BE2C (cell line): ENCODE measurements at places on chromosomes 1 and 21.

DNA sequence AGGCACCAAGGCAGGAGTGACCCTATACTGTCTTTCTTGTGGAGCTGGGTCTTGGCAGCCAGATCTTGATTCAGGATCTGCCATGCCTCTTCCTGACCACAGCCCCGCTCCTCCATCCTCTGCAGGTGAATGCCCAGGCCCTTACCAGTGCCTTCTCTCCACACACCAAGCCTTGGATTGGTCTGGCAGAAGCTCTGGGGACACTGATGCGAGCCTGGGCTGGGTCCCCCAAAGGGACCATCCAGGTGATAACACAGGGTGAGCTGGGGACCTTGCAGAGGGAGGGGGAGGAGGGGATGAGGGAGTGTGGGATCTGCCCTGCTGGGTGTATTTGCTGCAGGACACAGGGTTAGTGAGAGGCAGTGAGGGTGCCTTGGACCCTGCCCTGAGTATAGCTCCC lies 28.4 kb downstream of the HMGCS2 start:
- DNase-seq, result no peak

- DNase-seq, result no peak
Measured at GRCh38 chr1:168092566-168093355, 44.0 kb downstream of the GPR161 start.

GRCh38 chr1:96388421-96389310 lies 332.9 kb upstream of the PTBP2 start:
- DNase-seq, result no peak

DNA sequence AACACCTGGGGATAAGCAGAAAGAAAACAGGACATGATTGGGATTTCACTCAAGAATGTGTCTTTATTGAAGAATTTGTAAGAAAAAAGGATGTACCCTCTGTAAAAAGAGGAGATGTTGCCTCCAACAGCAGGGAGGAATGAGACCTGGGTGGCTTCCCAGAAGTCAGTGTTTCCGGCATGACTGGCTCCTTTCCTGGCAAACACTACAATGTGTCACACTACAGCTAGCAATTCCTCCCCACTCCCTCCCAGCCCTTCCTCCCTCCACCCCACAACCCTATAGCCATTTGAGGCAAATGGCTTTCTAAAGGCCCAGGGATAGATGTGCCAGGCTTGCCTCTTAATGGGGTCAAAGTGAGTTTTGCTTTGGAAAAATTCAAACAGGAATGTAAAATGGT lies 11.5 kb upstream of the COL8A2 start:
- DNase-seq, result no peak

DNA sequence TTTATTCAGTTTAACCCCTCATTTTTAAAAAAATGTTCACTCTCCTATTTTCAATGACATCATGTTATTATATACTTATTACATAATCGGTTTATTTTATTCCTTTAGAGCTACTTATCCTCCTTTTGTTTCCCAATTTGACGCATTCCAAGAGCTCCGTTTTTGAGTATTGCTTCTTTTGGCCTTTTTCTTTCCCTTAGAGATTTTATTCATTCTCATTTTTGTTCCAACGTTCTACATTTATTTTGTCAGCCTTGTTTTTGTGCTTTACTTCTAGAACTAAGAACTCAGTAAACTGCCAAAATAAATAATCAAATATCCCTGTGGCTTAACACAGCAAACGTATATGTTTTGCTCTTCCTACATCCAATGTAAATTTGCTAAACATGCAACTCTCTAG lies 769.1 kb downstream of the NCAM2 start:
- DNase-seq, result no peak

- no peak for DNase-seq
Measured at GRCh38 chr1:109316506-109316905, 9.7 kb upstream of the MYBPHL start.

- no peak for DNase-seq
Measured at GRCh38 chr1:55870106-55870505, 654.9 kb upstream of the USP24 start.

DNA sequence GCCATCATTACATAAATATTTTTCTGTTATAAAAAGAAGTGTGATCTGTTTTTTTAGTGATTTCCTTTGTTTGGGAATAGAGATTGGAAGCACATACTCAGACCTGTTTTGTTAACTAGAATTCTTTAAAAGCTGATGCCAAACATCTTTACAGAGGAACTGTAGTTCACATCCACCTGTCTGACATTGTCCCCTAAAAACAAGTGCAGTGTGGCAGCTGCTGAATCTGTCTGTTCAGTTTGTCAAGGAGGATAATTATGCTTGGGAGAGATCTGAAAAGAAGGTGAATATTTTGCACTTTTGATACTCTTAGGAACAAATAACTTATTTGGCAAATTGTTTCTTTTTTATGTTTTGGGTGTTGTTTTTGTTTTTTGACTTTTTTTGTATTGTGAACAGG lies 13.6 kb downstream of the AGMAT start:
- no peak for DNase-seq

DNA sequence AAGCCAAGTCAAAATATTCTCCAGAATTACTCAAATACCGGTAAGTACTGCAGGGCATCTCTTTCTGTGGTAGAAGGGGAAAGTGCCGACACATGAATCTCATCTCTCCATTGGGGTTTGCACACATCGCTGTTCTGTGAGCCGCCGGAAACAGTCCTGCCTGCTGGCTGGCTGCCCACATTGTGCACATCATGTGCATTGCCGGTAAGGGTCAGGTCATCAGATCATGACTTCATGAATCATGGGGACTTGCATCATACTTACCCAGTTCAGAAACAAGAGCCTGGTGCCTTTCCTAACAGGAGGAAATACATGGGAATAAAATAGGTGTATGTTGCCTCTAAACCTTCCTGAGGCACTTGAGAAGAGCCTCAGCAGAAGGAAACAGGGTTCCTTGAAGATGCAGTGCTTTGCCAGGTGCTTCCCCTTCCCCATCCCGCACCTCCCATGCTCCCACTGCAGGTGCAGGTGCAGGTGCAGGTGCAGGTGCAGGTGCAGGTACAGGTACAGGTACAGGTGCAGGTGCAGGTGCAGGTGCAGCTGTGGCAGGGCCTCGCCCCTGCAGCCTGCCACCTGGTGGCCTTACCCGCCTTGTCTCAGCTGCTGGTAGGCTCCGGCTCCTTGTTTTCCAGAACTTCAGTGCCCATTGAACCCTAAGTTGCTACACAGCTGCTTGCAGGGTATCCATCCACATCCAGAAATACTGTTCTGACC lies 26.5 kb downstream of the GPR137B start:
- peak; percentile 34 for DNase-seq

- DNase-seq, result no peak
Measured at GRCh38 chr1:223847781-223848345, 2.1 kb upstream of the TP53BP2 start.

GRCh38 chr1:188170935-188171334 lies 1342.2 kb downstream of the PLA2G4A start:
- peak; percentile 5 for DNase-seq

DNA sequence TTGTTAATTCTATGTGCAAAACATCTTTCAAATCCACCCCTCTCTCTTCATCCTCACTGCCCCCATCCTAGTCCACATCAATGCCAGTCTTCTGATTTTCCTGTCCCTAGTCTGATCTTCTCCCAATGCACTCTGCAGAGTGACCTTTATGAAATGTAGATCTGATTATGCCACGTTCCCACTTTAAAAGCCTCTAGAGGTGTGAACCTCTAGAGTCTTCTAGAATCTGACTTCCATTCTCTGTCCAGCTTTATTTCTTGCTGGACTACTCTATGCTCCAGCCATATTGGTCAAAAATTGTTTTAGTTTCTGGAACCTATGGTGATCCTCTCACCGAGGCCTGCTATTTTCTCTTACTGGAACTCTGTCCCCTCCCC lies 32.5 kb downstream of the ZNF648 start:
- no peak for DNase-seq

- no peak for DNase-seq
Measured at GRCh38 chr1:206011057-206011456, 7.9 kb upstream of the RAB7B start.
